ENCODE measurements at places on chromosomes 3 and 15. TPM values are rescaled to one million over a fixed set of nuclear protein-coding genes. Genes with fewer than 3 reads are reported as not detected.

PLA2G4E gene
- not detected for total RNA-seq

GDPGP1 gene
- 11.3 TPM for total RNA-seq

GOLGA8S gene
- total RNA-seq = 0.07 TPM

LRRC2 gene
- total RNA-seq = 0.14 TPM

YEATS2 gene
- total RNA-seq = 55.7 TPM

DISP2 gene
- total RNA-seq = 0.27 TPM

IFT57 gene
- 52.3 TPM for total RNA-seq

CNTN3 gene
- 2.3 TPM for total RNA-seq

DUOXA2 gene
- not detected for total RNA-seq

ERC2 gene
- total RNA-seq = 2.8 TPM

MESP2 gene
- total RNA-seq = 0.14 TPM

EPHB3 gene
- not detected for total RNA-seq

HDGFL3 gene
- total RNA-seq = 126 TPM

LINGO1 gene
- not detected for total RNA-seq

MFGE8 gene
- 23.8 TPM for total RNA-seq

GCNT3 gene
- not detected for total RNA-seq

DPPA2 gene
- total RNA-seq = not detected

KLF15 gene
- 1.2 TPM for total RNA-seq

SPATA12 gene
- 0.07 TPM for total RNA-seq

LRRC28 gene
- total RNA-seq = 28.8 TPM

CCR2 gene
- total RNA-seq = not detected

GOLGA6L10 gene
- total RNA-seq = 0.40 TPM

FAM227B gene
- 5.7 TPM for total RNA-seq

PHLDB2 gene
- total RNA-seq = 93.7 TPM

POLQ gene
- total RNA-seq = 15.7 TPM

IL16 gene
- 0.93 TPM for total RNA-seq

TBC1D23 gene
- total RNA-seq = 51.7 TPM

All from thoracic aorta endothelial cell (primary cell).